Sigmoid colon (tissue), 7 donors: ENCODE measurements at places on chromosomes 12 and 14. TPM values are rescaled to one million over a fixed set of nuclear protein-coding genes. Genes with fewer than 3 reads are reported as not detected.

GRCh38 chr12:95102916-95103671 lies 29.7 kb upstream of the NR2C1 start:
- no peaks in the 10 kb centered on the region for H3K27me3 ChIP-seq
- H3K4me1 ChIP-seq: peaks cover 5% of the 10 kb centered on the region
- peak overlapping the region; percentile 60 for H3K27ac ChIP-seq
- no peaks in the 10 kb centered on the region for H3K36me3 ChIP-seq
- no peak for DNase-seq

The PTPRB gene
- 31.9 TPM for total RNA-seq

DNA sequence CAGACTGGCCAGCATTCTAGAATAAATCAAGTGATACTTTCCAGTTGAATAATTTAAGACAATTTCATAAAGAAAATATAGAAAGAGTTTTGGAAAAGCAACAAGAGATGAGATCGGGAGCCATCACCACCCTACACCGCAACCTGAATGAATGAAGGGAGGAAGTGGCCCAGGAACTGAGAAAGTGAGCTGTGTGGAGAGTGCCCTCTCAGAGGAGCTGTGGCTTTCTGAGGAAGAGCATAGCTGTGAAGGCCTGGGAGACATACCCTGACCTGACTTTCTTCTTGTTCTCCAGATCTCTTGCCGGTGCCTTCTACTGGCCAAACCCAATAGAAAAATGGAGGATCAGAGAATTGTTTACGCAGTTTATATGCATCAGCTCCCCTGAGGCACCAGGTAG lies 79.3 kb upstream of the TSPAN8 start:
- no peak for DNase-seq
- H3K4me3 ChIP-seq: no peak overlapping the region
- no peaks in the 10 kb centered on the region for H3K27me3 ChIP-seq
- peaks cover 13% of the 10 kb centered on the region for H3K4me1 ChIP-seq
- no peaks in the 10 kb centered on the region for H3K36me3 ChIP-seq
- H3K27ac ChIP-seq: no peak overlapping the region

GRCh38 chr14:32784405-32784804 lies 154.3 kb upstream of the NPAS3 start:
- H3K27ac ChIP-seq: no peak overlapping the region
- H3K4me3 ChIP-seq: no peak overlapping the region
- peaks cover 11% of the 10 kb centered on the region for H3K4me1 ChIP-seq
- H3K27me3 ChIP-seq: no peaks in the 10 kb centered on the region
- DNase-seq: no peak

GRCh38 chr14:99164712-99165111 lies 107.3 kb downstream of the BCL11B start:
- no peak for DNase-seq
- no peak overlapping the region for H3K4me3 ChIP-seq
- H3K27ac ChIP-seq: no peak overlapping the region
- no peaks in the 10 kb centered on the region for H3K36me3 ChIP-seq
- no peaks in the 10 kb centered on the region for H3K4me1 ChIP-seq

DNA sequence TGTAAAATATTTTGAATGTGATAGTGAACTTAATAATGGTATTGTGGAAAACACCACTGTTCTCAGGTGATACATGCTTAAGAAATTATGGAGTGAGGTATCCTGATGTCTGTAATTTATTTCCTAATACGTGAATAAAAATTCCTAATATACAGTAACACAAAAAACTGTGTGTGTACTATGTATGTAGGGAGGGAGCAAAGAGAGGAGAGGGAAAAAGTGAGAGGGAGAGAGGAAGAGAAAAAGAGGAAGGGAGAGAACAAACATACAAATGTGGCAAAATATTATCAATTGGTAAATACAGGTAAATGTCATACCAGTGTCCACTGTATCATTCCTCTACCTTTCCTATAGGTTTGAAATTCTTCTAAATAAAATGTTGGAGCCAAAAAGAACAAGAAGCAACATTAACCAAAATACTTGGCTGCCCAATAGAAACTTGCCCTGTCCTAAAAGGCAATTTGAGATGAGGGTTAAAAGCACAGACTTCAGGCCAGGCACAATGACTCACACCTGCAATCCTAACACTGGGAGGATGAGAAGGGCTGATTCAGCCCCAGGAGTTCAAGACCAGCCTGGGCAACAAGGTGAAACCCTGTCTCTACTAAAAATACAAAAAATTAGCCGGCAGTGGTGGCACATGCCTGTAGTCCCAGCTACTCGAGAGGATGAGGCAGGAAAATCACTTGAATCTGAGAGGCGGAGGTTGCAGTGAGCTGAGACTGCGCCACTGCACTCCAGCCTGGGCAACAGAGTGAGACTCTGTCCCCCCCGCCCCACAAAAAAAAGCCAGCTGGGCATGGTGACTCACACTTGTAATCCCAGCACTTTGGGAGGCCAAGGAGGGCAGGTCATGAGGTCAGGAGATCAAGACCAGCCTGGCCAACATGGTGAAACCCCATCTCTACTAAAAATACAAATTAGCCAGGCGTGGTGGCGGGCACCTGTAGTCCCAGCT lies 14.5 kb downstream of the R3HDM2 start:
- no peaks in the 10 kb centered on the region for H3K4me1 ChIP-seq
- DNase-seq: no peak
- H3K4me3 ChIP-seq: no peak overlapping the region
- no peak overlapping the region for H3K27ac ChIP-seq
- H3K36me3 ChIP-seq: no peaks in the 10 kb centered on the region

- peak overlapping the region; percentile 86 for H3K27ac ChIP-seq
- no peaks in the 10 kb centered on the region for H3K27me3 ChIP-seq
- H3K4me1 ChIP-seq: peaks cover 70% of the 10 kb centered on the region
- H3K4me3 ChIP-seq: no peak overlapping the region
Measured at GRCh38 chr12:27190761-27191160, 53.3 kb upstream of the STK38L start.

DNA sequence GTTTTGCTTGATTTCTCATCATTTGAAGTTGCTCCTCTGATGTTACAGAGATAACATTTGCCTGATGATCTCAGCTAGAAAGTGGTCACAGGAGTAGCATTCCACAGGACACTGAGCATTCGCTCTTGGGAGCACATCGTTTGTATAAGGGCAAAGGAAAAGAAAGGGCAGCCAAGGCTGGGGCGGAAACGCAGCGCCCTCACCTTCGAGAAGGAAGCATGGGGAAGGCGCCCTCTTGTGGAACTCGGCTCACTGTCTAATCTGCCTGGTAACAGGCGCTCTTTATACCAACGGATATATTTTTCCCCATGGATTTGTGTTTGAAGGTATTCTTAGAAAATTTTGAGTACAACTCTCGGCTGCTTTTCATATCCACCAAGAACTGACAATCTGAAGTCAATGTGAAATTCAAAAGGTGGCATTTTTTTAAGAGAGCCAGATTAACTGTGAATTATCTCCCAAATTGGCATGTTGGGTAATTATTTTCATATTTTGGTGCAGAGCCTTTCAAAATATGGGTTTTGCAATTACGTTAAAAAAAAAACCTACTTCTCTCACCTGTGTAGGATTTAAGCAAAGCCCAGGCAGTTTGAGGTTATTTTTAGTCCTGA lies 172.7 kb downstream of the CAND1 start:
- no peaks in the 10 kb centered on the region for H3K27me3 ChIP-seq
- no peaks in the 10 kb centered on the region for H3K36me3 ChIP-seq
- no peak overlapping the region for H3K4me3 ChIP-seq
- no peaks in the 10 kb centered on the region for H3K4me1 ChIP-seq
- peak; percentile 90 for DNase-seq

The RASSF9 gene
- 3.3 TPM for total RNA-seq

GRCh38 chr12:99670635-99671034 lies 23.1 kb downstream of the GARIN6 start:
- no peak overlapping the region for H3K4me3 ChIP-seq
- H3K27me3 ChIP-seq: no peaks in the 10 kb centered on the region
- no peaks in the 10 kb centered on the region for H3K4me1 ChIP-seq
- no peaks in the 10 kb centered on the region for H3K36me3 ChIP-seq

GRCh38 chr12:76197283-76197682 lies 112.8 kb upstream of the NAP1L1 start:
- H3K27ac ChIP-seq: no peak overlapping the region
- no peak overlapping the region for H3K4me3 ChIP-seq
- DNase-seq: no peak
- no peaks in the 10 kb centered on the region for H3K36me3 ChIP-seq
- no peaks in the 10 kb centered on the region for H3K27me3 ChIP-seq

The CCND2 gene
- 178 TPM for total RNA-seq

The MAP1LC3B2 gene
- total RNA-seq: 1.1 TPM

The IGFBP6 gene
- total RNA-seq: 127 TPM
